GM12878 (cell line): ENCODE measurements at places on chromosomes 2 and 18. TPM values are rescaled to one million over a fixed set of nuclear protein-coding genes. Genes with fewer than 3 reads are reported as not detected.

DNA sequence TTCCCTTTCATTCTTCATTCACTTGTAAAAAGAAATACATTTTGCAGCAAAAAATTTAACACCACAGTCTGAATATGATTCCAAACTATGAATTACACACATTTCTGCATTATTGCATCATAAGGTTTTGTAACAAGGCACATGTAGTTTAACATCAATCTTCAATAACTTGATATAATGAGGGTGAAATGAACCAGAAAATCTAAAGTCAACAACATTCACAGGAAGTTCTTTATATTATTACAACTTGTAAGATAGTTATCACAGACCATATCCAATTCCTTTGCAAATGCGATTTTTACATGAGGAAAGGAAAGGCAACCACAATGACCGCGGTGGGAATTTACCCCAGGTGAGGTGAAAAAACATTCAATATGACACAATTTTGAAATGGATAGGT, 213.3 kb downstream of the NAPG start:
- no peak for DNase-seq

GRCh38 chr18:75041586-75041985, 167.4 kb downstream of the PTGR3 start:
- no peak for DNase-seq

- no peak for DNase-seq
Observed at GRCh38 chr2:154207288-154208047, 335.7 kb downstream of the GALNT13 start.

GRCh38 chr2:1674276-1674675, 70.0 kb downstream of the PXDN start:
- no peak for DNase-seq

GRCh38 chr2:120898961-120899750, 163.5 kb downstream of the GLI2 start:
- no peak for DNase-seq

- DNase-seq = no peak
Observed at GRCh38 chr2:179824961-179825360, 36.5 kb downstream of the ZNF385B start.

GRCh38 chr2:148874868-148875341, at the start of gene KIF5C:
TSS of gene KIF5C (plus strand) at chr2:148875227. CDS start at chr2:148875618, 391 bp downstream.
- DNase-seq = peak; percentile 15

DNA sequence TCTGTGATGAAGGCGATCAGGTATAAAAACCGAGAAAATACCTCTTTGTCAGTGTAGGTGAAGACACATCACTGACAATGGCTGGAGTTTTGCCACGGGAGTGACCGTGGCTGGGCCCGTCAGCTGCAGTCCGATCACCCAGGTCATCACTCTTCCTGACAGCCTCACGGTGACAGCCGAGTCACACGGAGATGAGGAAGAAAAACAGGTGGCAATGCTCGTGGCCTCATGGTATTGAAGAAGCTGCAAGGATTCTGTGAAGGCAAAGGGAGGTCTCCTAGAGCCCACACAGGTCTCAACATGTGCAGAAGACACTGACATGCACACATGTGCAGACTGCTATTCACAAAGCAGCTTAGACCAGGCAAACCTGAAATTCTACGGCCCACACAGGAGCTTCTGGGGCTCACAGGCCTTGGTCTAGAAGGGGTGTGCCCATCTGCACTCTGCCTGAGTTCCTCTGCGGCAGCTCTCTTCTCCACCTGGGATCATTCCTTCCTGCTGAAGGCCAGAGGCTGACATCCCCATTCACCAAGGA, 7.4 kb downstream of the COPS9 start:
- DNase-seq = no peak

- DNase-seq = no peak
Observed at GRCh38 chr2:152028182-152028862, 70.5 kb downstream of the CACNB4 start.

- DNase-seq = no peak
Observed at GRCh38 chr18:70021498-70021897, 73.8 kb upstream of the CD226 start.

- no peak for DNase-seq
Observed at GRCh38 chr2:232611559-232612218, 21.7 kb upstream of the EFHD1 start.

DNA sequence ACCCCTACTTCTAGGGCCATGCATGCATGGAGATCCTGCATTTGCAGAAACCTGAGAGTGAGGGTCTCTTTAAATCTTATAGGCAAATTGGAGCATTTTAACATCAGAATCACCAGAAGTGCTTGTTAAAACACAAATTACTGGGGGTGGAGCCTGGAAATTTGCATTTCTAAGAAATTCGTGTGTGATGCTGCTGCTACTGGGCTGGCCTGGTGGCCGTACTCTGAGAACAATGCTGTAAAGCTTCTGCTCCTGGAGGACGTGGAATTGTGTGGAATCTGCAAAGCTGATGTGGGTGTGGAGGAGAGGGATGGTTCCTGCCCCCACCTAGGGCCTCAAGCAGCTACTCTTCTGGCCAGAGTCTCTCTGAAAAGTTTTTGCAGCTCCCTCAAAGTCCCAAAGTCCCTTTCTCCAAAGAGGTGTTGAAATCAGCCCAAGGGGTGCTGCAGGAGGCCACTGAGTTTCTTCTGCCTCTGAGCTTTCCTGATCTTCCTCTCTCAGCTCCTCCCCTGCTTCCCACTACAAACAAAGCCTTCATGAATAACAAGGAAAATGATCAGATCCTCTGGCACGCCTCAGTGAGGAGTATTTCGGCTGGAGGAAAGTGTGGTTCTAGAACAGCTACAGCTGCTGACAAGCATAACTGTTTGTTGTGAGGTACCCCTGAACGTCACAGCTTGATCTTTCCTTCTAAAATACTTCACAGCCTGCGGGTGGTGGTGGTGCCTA, 508.3 kb downstream of the CNTNAP5 start:
- no peak for DNase-seq

- no peak for DNase-seq
Observed at GRCh38 chr2:172420216-172420615, 7.2 kb upstream of the ITGA6 start.

DNA sequence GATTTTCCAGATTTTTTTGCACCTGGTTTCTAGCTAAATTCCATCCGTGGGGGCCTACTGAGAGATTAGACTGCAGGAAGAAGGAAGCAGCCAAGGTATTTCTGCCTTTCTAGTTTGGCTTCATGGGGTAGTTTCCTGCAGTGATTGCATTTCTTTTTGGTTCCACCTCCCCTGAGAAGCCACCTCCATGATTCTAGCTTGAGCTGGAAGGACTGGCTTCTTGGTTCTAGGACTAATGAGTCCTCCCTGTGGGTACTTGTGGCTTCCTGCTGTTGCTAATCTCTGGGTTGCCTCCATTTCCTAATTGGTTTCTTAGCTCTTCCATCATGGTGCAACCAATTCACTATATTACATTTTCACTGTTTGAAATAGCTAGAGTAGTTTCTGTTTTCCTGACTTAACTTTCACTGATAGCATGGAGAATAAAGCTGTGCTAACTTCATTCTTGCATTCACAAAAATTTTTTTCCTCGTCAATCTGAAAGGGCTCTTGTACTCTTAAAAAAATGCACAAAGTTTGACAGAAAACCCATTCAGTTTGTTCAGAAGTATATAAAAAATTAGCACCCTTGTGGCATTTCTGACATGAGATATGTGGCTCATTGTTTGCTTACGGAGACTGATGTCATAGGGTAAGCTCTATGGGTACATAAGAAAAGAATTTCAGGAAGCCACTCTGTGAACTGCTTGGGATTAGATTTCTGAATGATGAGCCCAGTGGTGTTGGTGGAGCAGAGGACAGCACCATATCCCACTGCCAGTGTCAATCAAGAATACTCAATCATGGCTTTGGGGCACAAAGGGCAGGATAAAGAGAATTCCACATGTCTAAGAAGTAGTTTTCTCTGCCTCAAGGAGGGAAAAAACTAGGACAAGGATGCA, 242.8 kb upstream of the RBMS1 start:
- no peak for DNase-seq

- no peak for DNase-seq
Observed at GRCh38 chr2:239307921-239308613, 92.8 kb downstream of the HDAC4 start.

DNA sequence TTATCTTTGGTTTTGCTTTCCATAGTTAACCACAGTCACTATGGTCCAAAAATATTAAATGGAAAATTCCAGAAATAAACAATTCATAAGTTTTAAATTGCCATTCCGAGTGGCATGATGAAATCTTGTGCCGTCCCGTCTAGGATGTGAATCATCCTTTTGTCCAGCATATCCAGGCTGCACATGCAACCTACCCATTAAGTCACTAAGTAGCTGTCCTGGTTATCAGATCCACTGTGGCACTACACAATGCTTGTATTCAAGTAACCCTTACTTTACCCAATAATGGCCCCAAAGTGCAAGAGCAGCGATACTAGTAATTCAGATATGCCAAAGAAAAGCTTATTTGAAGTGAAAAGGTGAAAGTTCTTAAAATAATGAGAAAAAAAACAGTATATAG, 10.7 kb downstream of the USP34 start:
- no peak for DNase-seq

DNA sequence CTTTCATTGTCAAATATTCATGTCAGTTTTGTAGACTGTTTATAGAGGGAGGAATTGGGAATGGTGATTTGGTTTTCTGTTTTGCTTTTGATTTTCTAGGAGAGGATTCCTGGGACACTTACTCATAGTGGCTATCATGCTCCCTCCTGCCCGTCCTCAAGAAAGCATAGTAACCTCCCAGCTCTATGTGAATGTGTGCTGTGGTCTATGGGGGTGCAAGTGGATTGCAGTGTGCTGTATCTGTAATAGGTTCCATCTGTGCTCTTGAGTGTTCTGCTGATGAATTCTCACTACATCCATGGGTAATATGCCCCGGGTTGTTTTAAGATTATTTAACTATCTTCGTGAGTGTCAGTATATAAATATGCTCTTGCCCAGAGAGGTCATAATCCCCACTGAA, 811.3 kb downstream of the CNTNAP5 start:
- DNase-seq = no peak

- DNase-seq = no peak
Observed at GRCh38 chr2:222859786-222860612, 837 bp upstream of the ACSL3 start.

DNA sequence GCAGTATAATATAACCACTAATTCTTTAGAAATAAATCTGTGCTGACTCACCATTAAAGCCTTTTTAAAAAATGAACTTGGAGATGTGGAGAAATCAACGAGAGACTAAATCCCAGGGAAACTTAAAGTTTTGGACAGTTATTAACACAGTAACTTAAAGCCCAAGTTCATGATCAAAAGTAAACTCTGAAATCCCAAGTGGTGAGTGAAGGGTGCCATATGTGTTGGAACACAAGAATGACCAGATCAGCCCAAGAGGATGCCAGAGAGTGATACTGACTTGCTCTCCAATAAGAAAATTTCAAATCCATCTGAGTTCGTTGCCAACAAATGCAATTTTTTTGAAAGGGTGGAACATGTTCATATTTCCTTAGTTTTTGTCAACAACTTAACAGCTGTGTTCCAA, 838.1 kb upstream of the ACVR2A start:
- DNase-seq = no peak

GRCh38 chr2:105744909-105745853, at the start of gene NCK2:
TSS of gene NCK2 (plus strand) at chr2:105744912. CDS start at chr2:105855064, 110,152 bp downstream.
- no peak for DNase-seq

DNA sequence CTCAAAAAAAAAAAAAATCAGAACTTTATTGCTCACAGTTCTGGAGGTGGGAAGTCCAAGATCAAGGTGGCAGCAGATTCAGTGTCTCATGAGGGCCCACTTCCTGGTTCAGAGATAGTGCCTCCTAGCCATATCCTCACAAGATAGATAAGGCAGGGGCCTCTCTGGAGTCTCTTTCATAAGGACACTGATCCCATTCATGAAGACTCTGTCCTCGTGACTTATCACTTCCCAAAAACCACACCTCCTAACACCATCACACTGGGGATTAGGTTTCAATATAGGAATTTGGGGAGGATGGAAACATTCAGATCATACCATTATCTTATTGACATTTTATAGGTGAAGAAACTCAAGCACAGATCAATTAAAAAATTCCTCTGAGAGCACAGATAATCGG, 61.1 kb downstream of the PDCL3 start:
- DNase-seq = no peak

- no peak for DNase-seq
Observed at GRCh38 chr2:203533676-203534591, 1.2 kb downstream of the RAPH1 start.

DNA sequence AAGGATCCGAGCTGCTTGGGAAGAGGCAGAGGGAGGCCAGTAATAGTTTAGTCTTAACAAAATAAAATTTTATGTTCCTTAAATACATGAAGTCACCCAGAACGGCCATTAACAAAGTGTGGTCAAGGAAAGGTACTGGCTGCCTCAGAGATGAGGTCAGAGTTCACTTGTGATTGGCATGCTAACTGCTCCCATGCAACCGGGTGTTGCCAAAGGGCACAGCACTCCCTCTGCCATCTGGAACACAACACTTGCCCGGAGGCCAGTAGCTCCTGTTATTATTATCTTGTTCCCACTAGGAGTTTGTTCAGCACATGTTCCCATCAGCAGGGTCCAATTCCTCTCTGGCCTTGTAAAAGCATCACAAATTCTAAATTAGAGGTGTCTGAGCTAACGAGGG, 207.0 kb downstream of the CYP26B1 start:
- DNase-seq = no peak

GRCh38 chr2:214492152-214492551, 81.3 kb downstream of the VWC2L start:
- peak; percentile 9 for DNase-seq

DNA sequence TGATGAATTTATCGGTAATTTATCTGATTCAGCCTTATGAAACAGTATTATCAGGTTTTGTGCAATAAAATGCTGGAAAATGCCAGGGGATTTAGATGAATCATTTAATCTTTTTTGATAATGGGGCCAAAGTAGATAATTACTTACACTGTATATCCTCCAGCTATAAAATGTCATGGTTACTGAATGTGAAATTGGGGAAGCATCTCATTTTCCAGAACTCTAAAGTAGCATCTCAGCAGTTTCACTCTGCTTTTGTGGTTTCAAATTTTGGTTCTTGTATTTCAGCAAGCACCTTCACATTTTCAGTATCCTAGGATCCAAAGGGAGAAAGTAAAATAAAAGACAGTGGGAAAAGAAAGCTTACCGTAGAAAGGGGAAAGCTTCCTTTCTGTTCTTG, 12.8 kb downstream of the ANKRD62 start:
- DNase-seq = no peak

DNA sequence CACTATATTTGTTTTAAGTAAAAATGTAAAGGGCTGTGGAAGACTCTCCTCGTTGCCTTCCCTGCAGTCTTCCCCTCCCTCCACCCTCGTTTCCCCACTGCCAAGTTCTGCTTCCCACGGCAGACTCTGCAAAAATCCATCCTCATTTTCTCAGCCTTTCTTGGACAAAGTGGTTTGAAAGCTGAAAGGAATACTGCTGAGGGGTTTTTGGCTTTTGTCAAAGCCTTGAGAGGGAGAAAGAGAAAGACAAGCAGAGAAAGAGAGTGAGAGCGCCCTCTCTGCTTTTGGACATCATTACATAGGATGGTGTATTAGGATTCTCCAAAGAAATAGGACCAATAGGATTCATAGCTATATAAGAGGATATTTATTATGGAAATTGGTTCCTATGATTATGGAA, 455.9 kb upstream of the SOX11 start:
- no peak for DNase-seq

BCL11A gene
- 22.7 and 26.6 TPM in 2 replicates for total RNA-seq

DYTN gene
- total RNA-seq = not detected in 2 replicates

ALPG gene
- total RNA-seq = not detected in 2 replicates

PIEZO2 gene
- 38.2 and 42.3 TPM in 2 replicates for total RNA-seq

C1QL2 gene
- not detected in 2 replicates for total RNA-seq

ADNP2 gene
- total RNA-seq = 25.1 and 26.7 TPM in 2 replicates

OBSL1 gene
- 0.48 and 0.77 TPM in 2 replicates for total RNA-seq
